Stimulated activated CD4-positive, alpha-beta T cell treated with anti-CD3 and anti-CD28 coated beads, Interleukin-1b, Interleukin-23, amount 100 ng/mL, for 4 hours (primary cell): ENCODE measurements at places on chromosomes 1 and 21.
A peak's percentile ranks its signal among the peaks of the same experiment; 100 is the strongest.

GRCh38 chr1:118828038-118828437 lies 160.1 kb downstream of the TBX15 start:
- no peak for DNase-seq

DNA sequence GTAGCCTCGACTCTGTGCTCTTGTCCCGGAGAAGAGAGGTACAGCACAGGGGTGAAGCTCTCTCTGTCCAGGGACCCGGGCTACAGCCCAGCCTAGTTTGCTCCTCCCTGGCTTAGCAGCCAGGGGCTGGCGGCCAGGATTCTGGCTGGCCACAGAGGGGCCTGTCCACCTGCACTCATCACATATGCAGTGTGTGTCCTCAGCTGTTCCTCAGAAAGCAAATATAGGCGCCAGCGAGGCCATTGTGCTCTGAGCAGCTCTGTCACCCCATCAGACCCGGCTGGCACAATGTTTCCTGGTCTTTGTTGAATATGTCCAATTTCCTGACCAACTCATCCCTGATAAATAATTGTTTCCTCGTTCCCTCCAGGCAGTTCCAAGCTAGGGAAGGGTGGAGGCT lies 28.5 kb downstream of the KCND3 start:
- no peak for DNase-seq

GRCh38 chr1:6027591-6027990 lies 18.1 kb upstream of the KCNAB2 start:
- DNase-seq: no peak

- DNase-seq: no peak
Measured at GRCh38 chr1:8736927-8737326, 80.5 kb downstream of the RERE start.

GRCh38 chr1:220927442-220927841 lies 48.2 kb downstream of the HLX start:
- DNase-seq: no peak

DNA sequence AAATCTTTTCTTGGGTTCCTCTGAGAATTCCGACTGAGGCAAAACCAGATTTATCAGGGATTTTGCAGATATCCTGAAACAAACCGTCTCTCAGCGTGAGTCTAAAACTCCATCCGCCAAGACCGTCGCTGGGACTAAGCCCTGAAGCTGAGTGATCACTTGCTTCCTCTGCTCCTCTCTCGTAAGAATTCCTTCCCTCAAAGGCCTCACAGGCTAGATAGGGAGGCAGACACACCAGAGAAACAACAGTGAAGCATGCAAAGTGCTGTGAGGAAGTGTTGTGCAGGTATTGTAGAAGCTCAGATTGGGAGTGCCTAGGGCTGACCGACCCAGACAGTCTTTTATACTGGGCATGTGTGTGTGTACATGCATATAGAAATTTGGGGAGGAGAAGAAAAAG lies 119.1 kb downstream of the RGS7 start:
- no peak for DNase-seq

- no peak for DNase-seq
Measured at GRCh38 chr1:179742717-179743678, at the start of gene FAM163A. Gene FAM163A (plus strand): TSS chr1:179743291. CDS start chr1:179813098, 69,807 bp downstream.

DNA sequence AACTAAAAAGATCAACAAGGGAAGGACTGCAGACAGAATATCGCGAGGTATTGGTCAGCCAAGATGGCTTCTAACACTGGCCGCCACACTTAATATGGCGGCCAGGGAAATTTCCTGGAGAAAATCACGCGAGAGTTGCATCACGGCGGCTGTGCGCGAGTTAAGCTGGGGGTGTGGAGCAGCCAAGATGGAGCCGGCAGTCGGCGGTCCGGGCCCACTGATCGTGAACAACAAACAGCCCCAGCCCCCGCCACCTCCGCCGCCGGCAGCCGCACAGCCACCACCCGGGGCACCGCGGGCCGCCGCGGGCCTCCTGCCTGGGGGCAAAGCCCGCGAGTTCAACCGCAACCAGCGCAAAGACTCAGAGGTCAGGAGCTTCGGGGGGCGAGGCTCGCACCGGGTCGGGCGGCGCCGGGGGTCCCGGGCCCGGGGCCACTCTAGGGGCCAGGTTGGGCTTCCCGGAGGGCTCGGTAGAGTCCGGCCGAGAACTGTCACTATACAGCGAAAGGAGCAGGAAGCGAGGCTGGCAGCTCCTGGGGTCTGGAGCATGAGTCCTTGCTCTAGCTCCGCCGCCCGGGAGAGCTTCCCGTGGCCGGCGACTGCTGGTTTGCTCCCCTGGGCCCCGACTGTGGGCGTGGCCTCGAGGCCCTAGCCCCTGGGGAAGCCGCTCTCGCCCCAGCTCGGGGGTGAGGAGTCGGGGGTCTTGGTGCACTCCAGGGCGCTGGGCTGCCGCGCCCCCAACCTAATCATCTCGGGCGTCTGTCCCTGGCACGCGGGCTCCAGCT lies at the start of gene STRIP1:
Gene STRIP1 (plus strand): TSS at position 174 of the 785 bp plus-strand sequence. CDS start 14 bp downstream, at position 188.
- peak; percentile 77 for DNase-seq

DNA sequence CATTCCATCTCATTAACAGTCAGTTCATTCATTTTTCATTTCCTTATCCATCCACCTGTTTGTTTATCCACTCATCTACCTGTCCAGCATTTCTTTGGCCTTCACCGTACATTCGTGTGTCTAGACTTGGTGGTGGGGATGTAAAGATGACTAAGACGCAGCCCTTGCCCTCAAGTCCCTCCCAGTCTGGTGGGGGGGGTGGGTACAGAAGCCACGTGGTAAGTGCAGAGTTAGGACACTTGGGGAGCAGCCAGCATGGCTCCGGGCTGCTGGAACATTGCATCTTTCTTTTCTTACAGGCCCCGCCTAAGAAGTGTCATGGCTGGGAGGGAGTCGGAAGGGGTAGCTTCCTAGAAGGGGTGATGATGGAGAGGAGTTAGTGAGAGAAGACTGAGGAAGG lies 17.2 kb downstream of the KIF26B start:
- DNase-seq: no peak

GRCh38 chr1:199937161-199937560 lies 90.3 kb upstream of the NR5A2 start:
- DNase-seq: no peak

DNA sequence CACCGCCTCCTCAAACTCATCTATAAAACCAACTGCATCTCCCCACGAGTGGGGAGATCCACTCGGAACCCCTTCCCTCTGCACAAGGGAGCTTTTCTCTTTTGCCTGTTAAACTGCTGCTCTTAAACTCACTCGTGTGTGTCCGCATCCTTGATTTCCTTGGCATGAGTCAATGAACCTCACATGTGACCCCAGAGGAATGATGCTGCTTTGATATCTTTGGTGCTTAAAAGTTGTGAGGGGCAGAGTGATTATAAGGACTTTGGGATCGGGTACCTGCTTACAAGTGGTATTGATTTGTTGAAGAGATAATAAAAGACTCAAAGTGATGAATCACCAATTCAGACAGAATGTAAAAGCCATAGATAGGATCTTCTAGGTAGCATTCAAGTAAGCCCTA lies 125.3 kb downstream of the GREM2 start:
- DNase-seq: no peak

DNA sequence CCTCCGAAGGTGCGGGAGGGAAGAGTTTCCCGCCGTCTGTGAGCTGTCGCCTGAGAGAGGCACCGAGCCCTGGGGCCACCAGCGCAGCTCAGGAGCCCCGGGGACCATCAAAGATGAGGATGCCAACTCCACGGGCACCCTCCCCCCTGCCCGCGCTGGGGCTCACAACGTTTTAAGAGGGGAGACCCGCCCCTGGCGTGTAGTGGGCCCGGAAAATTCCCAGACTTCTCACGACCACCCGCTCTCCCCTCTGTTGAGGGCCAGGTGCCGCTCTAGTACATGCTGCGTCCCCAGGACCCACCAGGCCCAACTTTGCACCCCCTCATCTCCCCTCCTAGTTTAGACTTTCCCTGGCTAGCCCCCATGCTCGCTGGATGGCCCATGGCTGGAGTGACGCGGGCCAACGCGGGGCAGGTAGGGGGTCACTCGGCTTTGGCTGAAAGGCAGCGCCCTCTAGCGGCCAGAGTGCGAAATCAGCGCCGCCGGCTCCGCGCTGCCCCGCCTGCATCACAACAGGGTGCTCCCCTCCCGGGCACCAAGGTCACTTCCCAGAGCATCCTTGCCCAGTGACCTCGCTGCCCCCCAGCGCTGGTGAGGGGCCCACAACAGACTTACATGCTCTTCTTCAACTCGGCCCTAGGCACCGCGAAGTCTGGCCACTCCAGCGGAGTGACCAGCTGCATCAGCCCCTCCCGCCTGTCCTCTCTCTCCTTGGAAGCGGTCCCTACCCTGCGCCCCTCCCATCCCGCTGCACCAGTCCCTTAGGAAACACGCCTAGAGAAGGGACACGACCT lies 1.8 kb downstream of the CD160 start:
- peak; percentile 54 for DNase-seq

GRCh38 chr1:192884241-192884640 lies 75.4 kb downstream of the RGS2 start:
- no peak for DNase-seq

DNA sequence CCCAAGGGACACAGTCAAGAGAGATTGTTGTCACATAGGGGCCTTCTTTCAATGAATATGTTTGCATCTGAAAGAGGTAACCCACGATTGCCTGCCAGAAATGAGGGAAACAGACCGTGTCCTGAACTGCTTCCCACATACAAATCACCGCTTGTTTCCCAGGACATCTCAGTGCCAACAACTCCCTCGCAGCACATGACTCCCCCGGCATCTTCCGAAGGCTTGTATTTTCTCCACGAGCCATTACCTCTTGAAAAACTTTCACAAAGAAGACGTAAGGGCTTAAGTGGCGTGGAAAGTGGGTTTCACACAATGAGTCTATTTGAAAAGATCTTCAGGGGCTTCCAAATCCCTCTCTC lies 31.6 kb upstream of the PDE9A start:
- no peak for DNase-seq

GRCh38 chr21:42278451-42279149 lies 36.6 kb downstream of the TFF3 start:
- DNase-seq: no peak

GRCh38 chr1:27102707-27103468 lies 52.0 kb downstream of the SLC9A1 start:
- peak; percentile 80 for DNase-seq

GRCh38 chr1:9066945-9067807 lies 2.3 kb downstream of the SLC2A5 start:
- DNase-seq: no peak

DNA sequence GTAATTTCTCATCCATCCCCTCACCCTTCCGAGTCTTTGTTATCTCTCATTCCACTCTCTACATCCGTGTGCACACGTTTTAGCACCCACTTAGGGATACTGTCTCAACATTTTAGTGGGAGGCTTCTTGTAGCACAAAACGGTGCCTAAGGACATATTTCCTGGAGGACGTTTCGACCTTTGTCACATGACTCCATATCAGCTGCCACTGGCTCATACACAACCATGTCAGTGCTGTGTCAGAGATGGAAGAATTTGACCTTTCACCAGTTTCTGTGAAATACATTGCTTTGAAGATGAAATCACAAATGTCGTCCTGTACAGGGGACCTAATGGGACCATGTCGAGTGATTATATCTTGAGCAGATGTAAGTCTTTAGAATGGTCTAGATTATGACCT lies 15.6 kb downstream of the B3GALT5 start:
- no peak for DNase-seq

DNA sequence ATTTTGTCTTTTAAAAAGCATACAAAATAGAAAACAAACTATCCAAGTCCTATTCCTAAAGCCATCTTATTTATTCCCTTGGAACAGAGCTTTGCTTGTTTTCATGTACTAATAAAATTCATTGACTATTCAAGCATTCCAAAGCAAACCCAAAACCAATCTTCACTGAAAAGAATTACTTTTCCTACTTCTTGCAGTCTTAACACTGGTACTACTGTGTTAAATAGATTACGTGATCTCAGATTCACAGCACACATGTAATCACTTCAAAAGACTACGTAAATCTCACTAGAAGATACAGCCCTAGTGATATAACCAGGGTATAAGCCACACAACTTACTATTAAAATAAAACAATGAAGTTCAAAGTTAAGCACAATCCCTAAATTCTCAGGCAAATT lies 39.0 kb downstream of the ZZZ3 start:
- DNase-seq: no peak

DNA sequence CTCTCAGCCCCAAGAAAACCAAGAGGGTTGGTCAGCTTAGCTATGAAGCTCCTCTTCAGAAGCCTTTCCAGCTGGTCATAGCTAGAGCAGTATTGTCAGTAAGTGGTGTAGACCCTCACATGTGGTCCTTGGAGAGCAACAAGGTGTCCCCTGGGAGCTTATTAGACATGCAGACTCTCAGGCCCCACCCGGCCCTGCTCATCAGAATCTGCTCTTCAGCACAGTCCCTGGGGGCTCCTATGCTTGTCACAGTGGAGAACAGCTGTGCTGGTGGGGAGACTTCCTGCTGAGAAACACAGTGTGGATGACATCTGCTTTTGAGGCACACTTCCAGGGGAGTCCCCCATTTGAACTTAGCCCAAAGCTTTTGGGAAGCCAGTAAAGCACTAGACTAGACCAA lies 21.9 kb upstream of the NEK2 start:
- no peak for DNase-seq

- DNase-seq: no peak
Measured at GRCh38 chr1:186845576-186846210, 16.9 kb downstream of the PLA2G4A start.

GRCh38 chr1:1678581-1679380 lies 13.8 kb downstream of the SLC35E2B start:
- peak; percentile 48 for DNase-seq

- no peak for DNase-seq
Measured at GRCh38 chr1:105678334-105678733, 1378.1 kb upstream of the PRMT6 start.

- no peak for DNase-seq
Measured at GRCh38 chr1:113946112-113946511, 17.0 kb downstream of the HIPK1 start.
